ENCODE measurements at places on chromosomes 5 and 9.

GRCh38 chr9:89637787-89638186 is 33.0 kb downstream of the GADD45G start:
- no peak for DNase-seq

DNA sequence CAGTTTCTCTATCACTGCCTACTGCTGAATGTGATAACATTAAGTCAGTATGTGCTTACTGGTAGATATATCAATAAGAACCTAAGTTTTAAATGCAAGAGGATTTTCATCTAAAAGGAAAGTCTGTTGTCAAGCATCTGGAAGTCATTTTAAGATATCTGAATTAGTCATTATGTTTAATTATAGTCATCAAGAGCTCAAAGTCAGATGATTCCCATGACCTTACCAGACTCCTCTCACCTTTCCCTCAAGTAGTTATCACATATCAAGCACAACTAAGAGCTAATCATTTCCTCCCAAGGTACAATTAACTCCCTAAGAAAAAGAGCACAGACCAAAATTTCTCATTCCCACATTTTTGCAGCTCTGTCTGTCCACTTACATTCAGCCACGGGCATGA is 45.5 kb downstream of the PUM3 start:
- no peak for DNase-seq

DNA sequence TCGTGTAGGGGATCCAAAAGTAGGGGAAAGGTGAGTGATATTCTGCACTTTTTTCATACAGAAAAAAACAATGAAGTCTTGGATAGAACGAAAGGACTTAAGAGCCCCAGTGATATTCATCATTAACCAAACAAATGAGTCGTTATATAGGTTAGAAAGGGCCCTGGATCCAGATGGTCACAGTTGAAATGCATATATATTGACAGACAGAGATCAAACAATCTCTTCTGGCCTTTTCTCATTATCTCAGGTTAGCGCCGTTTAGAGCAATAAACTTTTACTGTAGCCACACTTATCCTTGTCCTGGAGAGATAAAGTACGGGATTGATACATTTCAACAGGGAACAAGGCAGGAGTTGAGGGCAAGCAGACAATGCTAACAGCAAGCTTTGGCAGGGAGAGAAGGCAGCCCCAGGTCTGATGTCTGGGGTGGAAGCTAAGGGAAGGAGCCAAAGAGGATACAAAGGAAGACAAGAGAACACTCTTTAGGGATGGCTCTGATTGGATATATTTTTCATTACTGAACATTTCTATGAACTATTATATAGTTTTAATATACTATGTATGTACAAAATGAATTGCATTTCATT is 77.0 kb downstream of the LIFR start:
- DNase-seq, result no peak

- DNase-seq, result no peak
Measured at GRCh38 chr9:130632081-130632710, 32.2 kb upstream of the PRDM12 start.

GRCh38 chr5:148748702-148749392 is 77.6 kb upstream of the ADRB2 start:
- no peak for DNase-seq

DNA sequence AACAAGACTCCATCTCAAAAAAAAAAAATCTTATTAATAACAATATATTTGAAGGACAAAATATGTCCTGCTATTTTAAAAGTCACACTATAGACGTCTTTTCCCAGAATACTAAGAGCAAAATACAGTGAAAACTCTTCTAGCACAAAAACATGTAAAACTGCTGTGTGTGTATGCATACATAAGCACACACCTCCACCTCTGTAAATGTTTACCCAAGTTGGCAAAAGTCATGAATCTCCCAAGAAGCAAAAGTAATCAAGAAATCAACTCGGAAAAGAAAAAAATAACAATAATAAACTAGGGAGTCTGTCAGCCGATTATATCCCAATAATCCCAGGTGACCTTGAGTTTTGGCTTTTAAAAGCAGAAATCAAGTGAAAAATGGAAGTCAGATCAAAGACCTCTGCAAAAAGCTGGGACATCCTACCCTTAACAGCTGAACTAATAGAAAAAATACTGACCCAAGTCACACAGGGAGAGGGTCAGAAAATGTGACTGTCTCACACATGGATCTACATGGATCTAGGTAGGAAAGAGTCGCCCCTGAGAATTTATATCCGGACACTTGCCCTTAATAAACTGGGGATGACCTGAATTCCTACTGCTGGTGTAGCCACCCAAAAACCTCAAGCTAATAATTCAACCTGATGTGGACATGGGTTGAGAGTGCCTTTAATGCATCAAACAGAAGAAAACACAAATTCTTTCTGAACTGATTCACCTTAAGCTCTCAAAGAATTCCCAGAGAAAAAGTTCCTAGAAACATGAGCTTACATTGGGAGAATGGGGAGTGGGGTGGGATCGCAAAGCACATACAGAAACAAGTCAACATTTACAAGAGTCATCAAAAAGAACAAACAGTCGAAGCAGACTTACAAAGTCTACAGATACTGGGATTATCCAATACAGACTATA is 29.9 kb downstream of the LPAR1 start:
- DNase-seq, result no peak

DNA sequence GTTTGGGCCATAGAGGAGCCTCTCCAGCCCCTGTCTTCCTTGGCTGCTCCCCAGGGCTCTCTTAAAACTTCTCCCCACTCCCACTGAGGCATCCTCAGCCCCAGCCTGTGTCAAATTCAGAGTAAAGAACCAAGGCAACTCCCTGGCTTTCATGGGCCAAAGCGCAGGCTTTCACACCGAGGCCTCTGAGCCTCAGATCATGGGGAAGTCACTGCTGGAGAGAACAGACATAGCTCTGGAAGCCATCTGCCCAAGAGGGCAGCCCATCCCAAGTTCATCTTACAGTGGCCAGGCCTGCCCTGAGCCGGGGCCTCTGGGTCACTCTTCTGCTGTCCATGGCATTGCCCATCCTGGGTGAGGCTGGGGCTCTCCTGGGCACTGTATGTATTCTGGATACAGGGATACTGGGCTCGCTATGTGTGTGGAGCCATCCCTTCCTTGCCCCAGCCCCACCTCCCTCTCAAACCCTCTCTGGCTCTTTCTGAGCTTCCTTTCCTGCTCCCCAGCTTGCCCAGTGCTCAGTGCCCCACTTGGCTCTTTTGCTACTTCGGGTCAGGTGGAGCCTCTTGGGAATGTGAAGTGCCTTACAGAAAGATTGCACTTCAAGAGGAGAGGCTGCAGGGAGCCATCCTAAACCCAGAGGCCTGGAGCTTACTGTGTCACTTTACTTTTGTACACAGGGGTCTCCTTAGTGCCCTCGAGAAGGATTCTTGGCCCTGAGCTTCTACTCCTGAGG is 33.0 kb downstream of the TGFBI start:
- no peak for DNase-seq

- DNase-seq, result no peak
Measured at GRCh38 chr5:14748180-14748900, 83.8 kb downstream of the OTULIN start.

- DNase-seq, result no peak
Measured at GRCh38 chr5:15598294-15598902, 98.4 kb downstream of the FBXL7 start.

DNA sequence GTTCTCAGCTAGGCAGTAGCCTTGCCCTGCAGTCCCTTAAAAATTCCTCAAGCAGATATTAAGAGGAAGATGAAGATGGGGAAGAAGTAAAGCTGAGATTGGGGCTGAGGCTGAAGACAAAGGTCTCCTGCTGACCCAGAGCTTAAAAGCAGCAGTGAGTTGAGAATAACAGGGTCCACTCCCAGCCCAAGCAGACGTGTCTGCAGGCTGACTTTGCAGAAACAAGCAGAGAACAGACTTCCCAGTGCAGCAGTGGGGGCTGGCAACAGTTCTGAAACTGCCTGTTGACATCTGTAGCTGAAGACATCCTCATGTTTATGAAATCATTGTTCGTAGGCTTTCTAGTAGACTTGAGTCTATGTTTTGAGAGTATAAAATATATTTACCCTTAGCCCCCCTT is 1.1 kb downstream of the CTXN3 start:
- DNase-seq, result no peak

GRCh38 chr5:109844695-109845094 is 155.0 kb downstream of the MAN2A1 start:
- no peak for DNase-seq

DNA sequence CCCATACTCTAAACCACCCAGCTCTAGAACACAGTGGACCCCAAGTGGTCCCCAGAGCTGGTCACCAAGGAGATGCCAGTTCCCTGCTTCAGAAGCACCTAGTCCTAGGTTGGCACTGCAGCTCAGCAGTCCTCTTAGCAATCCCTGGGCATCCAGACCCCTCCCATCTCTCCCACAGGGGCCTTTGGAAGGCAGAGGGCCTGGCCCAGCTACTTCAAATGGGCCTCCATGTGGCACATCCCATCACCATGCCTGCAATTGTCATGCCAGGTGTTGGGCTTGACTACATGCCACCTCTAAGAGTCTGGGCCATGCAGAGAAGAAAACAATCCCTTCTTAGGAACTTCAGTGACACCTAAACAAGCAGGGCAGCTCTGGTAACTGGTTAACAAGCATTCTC is 14.1 kb downstream of the MACROH2A1 start:
- DNase-seq, result no peak

GRCh38 chr5:112485934-112486355 is 66.9 kb upstream of the EPB41L4A start:
- DNase-seq, result no peak
